ENCODE measurements at places on chromosomes 13 and 19.

DNA sequence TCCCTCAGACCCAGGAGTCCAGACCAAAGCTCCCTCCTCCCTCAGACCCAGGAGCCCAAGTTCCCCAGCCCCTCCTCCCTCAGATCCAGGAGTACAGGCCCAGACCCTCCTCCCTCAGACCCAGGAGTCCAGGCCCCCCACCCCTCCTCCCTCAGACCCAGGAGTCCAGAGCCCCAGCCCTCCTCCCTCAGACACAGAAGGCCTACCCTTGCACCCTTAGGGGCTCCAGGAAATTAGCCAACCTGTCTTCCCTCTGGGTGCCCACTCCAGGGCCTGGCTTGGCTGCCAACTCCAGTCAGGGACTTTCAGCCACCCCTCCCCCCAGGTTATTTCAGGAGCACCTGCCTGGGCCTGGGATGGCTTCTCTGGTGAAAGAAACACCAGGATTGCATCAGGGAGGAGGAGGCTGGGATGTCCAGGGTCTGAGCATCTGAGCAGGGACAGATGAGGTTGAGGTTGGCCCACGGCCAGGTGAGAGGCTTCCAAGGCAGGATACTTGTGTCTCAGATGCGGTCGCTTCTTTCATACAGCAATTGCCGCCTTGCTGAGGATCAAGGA, at the start of gene FGF21:
Gene FGF21 (plus strand): TSS at position 441 of the 558 bp plus-strand sequence. CDS start 713 bp downstream, outside the sequence.
- DNase-seq: no peak

DNA sequence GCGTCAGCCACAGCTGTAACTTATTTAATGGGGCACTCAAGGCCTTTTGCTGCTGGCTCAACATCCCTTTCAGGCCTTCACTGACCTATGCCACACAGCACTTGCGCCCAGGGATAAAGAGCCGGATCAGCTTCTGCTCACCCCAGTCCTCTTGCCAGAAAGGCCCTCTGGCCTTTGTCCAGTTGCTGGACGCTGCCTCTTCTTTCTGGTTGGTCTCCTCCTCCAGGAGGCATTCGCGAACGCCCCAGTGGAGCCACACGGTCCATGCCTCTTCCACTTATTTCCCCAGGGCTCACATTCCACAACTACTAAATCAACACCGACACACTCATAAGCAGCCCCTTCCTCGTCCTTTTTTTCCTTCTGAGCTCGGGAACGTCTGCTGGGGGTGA, 3.7 kb upstream of the ZNF329 start:
- no peak for DNase-seq

DNA sequence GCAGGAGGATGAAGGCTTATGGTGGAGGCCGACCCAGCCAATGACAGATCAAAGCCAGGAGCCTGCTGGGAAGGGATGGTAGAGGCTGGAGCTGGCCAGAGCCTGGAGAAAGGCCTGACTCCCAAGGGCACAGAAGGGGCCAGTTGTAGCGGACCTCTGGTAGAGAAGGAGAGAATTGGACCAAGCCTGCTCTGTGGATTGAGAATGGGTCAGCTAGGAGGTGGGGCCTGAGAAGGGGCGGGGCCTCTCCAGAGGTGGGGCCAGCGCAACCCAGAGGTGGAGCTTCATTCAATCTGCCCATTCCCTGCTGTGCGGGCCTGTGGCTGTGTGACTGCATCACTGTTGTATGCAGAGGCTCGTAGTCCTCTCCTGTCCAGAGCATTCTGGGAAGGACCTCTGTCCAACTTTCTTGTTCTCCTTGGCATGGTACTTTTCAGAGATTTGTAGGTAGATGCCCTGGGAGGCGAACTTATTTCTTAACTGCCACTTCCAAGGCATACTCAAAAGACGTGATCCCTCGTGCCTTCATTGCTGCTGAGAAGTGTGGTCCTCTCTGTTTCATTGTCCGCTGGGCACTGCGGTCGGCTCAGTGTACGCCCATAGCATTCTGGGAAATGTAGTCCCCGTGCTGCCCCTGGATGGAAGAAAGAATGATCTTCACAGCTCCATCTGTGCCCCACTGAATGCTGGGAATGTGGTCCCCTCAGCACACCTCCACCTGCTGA, 6.7 kb downstream of the GRIN2D start:
- DNase-seq: no peak

DNA sequence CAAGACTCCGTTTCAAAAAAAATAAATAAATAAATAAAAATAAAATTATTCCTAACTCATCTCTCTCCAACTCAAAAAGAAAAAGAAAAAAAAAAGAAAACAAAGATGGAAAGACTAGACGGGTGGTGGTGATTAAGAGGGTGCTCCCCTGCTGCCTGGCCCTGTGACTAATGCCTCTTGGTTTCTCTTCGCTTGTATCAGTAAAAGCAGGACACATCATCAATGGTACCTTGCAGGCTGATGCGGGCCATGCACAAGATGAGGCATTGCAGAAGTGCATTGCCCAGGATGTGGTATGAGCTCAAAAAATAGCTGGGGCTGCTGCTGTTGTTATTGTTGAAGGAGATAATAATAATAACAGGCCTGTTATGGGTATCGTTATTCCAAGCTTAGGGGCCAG, 14.6 kb downstream of the ACER1 start:
- DNase-seq: no peak

GRCh38 chr13:99380921-99381645, 73.9 kb upstream of the GPR183 start:
- no peak for DNase-seq

- DNase-seq: no peak
These were observed 8.5 kb downstream of the PLEKHJ1 start for GRCh38 chr19:2227415-2228156.

DNA sequence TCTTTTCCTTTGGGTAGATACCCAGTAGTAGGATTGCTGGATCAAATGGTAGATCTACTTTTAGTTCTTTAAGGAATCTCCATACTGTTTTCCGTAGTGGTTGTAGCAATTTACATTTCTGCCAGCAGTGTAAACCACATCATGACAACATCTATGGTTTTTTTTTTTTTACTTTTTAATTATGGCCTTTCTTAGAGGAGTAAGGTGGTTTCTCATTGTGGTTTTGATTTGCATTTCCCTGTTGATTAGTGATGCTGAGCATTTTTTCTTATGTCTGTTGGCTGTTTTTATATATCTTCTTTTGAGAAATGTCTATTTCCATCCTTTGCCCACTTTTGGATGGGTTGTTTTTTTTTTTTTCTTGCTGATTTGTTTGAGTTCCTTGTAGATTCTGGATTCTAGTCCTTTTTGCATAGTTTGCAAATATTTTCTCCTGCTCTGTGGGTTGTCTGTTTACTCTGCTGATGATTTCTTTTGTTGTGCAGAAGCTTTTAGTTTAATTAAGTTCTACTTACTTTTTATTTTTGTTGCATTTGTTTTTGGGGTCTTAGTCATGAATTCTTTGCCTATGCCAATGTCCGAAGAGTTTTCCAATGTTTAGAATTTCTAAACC, 38.8 kb downstream of the TDRD3 start:
- no peak for DNase-seq

GRCh38 chr19:27654266-27654990, 1558.5 kb downstream of the UQCRFS1 start:
- DNase-seq: no peak

- DNase-seq: no peak
These were observed 172.4 kb downstream of the VWA8 start for GRCh38 chr13:41788552-41788951.

DNA sequence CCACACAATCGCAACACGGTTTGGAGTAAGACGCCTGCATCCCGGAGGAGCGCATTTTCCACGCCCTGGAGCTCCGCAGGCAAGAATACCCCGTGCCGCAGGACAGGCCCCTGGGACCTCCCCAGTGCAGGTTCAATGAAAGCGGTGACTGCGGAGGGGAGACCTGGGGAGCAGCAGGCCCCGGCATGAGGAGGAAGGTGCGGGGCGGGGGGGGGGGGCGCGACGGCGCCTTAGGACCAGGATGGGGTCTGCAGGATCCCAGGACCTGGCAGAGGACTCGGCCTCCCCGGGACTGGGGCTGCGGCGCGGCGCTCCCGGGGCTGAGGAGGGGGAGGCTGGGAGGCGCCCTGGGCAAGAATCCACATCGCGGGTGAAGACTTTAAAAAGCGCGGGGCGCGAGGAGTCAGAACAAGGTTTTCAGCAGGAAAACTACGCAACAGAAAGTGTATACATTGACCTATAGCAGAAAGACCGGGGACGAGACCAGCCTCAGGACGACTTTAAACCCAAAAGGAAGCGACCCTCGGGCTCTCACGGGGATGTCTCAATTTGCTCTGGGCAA, 432 bp downstream of the ZNF611 start:
- DNase-seq: no peak

DNA sequence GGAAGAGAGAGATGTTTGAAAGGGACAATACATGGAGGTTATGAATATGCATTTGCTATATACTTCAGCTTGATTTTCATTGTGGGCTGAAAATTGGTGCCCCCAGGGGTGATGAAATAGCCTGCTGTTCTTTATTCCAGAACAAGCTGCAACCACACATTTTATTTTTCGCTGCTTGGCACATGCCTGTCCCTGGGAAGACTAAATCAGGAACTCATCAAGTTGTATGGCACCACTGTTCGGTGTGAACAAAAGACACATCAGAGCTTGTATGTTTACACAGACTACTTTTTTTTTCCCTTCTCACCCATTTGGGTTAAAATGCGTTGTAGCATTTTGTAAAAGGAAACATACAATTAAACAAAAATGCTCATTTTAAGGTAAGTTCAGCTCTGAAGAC, 230.7 kb downstream of the NALCN start:
- no peak for DNase-seq

DNA sequence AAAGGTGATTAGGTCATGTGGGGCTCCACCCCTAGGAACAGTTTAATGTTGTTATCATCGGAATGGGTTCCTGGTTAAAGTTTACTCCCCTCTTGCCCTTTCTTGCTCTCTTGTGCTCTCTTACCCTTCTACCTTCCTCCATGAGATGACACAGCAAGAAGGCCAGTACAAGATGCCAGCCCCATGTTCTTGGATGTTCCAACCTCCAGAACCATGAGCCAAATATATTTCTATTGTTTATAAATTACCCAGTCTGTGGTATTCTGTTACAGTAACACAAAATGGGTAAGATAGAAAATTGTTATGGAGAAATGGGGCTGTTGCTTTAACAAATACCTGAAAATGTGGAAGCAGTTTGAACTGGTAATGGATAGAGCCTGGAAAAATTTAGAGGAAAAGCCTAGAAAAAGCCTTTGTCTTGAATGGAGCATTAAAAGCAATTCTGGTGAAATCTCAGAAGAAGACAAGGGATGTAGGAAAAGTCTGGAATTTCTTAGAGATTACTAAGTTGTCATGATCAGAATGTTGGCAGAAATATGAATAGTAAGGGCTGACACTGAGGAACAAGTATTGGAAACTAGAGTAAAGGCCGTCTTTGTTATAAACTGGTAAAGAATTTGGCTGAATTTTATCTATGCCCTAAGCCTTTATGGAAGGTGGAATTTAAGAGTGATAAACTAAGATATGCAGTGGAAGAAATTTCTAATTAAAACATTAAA, 53.5 kb upstream of the TSC22D1 start:
- no peak for DNase-seq

- no peak for DNase-seq
These were observed 17.3 kb upstream of the OXGR1 start for GRCh38 chr13:97011446-97012131.

DNA sequence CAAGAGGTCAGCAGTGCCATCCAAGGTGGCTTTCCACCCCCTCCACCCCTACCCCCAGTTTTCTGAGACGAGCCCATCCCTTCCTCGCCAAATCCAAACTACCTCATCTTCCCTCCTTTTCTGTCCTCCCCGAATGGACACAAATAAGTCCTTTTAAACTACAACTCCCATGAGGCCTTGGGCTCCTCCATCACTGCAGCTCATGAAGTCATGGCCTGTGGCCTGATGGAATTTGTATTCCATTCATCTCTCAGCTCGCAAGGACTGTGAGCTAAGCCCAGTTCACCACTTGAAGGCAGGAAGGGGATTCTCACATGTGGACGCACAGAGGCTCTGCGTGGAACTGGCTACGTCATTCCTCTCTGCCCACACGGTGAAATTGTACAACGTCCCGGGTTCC, 12.5 kb downstream of the PTPRH start:
- no peak for DNase-seq

DNA sequence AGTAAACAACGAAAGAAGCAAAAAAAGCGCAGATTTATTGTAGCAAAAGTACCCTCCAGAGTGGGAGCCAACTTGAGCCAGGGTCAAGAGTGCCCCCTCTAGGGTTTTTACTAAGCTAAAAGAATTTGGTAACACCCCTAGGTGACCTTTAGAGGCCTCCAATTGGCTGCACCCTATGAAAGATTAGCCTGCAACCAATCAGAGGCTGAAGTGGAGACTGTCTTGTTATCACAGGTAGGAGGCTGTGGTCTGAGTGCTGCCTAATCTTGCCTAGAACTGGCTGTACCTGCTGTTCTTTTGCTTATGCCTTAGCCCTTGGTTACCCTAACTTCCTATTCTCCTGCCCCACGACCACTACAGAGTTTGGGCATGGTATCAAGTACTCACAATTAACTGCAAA, 38.3 kb downstream of the ANKRD10 start:
- DNase-seq: no peak

GRCh38 chr13:39789451-39789850, 134.0 kb downstream of the COG6 start:
- DNase-seq: no peak

DNA sequence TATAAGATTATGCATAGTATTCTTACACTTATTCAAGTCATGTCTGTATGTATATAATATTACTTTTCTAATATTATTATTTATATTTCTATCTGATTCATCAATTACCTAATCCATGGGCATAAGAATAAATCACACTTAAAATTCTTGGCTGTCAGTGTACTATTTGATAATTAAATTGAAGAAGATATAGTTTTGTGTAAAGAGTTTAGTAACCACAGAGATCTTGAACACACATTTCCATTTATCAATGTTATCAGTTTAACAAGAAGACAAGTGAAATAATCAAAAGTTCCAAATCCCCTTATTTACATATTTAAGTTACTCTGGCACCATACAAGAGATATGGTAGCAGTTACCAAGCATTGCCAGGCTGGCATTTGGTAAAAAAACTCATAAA, 244.5 kb downstream of the OXGR1 start:
- no peak for DNase-seq

GRCh38 chr19:47330466-47330869, 1.5 kb upstream of the C5AR2 start:
- DNase-seq: no peak

DNA sequence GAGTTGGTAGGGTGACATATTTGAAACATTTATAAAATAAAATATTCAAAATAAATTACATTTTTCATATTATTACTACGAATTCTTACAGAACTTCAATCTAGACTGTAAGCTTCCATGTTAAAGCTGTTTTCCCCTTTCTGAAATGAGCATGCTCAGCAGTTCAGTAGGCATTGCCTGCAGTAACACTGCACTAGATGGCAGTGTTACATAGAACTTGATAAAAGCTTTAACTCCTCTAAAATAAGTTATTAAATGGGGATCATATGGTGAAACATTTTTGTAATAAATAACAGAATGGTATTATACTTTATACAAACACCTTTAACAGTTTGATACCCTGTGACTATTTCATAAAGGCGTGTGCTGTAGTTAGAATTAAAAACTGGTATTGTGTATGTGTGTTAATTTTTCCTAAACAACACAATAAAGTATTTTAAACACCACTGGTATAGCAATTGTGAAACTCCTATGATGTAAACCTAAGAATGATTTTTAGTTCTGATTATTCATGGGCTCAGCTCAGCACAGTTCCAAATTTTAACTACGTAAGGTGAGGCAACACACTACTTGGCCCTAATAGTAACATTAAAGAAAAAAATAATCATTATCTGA, 11.6 kb upstream of the GPR18 start:
- DNase-seq: no peak
